AG04450 (cell line): ENCODE measurements at places on chromosomes 13 and 19.
A peak's percentile ranks its signal among the peaks of the same experiment; 100 is the strongest.

- no peak for DNase-seq
Observed at GRCh38 chr13:60969656-60970055, 446.0 kb downstream of the PCDH20 start.

- no peak for DNase-seq
Observed at GRCh38 chr19:44668985-44669764, 2.1 kb upstream of the CEACAM19 start.

GRCh38 chr19:8252922-8253589 is 43.9 kb downstream of the CERS4 start:
- DNase-seq, result peak; percentile 38

- no peak for DNase-seq
Observed at GRCh38 chr19:28862238-28862637, 350.7 kb downstream of the UQCRFS1 start.

GRCh38 chr19:55460670-55461258 is 678 bp downstream of the ISOC2 start:
- peak; percentile 48 for DNase-seq

DNA sequence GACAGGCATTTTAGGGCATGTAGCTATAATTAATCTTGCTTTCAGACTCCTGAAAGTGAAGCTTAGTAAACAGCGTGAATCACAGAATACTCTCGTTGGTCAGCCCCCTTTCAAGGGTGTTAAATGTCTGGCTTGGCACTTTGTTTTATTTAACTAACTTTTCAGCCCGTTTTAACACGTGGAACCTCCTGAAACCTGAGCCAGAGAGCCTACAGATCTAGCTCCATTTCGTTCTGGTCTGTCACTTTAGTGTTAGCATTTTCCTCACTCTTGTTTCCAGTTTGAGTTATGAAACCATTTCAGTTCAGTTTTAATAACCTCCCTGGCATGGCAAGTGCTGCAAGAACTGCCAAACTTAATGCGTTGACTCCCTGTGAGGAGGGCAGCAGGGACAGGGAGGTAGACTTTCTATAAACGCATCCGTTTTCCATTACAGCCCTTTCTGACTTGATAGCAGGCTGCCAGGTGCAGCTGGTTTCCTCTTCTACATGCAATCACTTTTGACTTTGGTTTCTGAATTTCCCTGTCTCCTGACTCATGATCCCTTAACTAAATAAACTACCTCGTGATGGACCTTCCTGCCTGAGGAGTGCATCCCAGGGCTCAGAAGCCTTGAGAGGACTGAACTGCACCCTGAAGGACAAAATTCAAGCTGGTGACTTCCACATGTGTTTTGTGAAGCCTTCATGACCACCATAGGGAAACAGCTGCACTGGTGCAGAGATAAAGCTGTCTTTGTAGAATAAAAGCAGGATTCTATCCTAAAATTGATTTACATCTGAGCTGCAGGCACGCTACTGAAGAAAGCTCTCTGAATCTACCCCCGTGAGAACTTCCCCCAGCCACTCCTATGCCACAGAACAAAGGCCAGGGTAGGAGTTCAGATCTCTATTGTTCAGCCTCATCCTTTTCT is 192.6 kb downstream of the DLEU7 start:
- DNase-seq, result peak; percentile 23

DNA sequence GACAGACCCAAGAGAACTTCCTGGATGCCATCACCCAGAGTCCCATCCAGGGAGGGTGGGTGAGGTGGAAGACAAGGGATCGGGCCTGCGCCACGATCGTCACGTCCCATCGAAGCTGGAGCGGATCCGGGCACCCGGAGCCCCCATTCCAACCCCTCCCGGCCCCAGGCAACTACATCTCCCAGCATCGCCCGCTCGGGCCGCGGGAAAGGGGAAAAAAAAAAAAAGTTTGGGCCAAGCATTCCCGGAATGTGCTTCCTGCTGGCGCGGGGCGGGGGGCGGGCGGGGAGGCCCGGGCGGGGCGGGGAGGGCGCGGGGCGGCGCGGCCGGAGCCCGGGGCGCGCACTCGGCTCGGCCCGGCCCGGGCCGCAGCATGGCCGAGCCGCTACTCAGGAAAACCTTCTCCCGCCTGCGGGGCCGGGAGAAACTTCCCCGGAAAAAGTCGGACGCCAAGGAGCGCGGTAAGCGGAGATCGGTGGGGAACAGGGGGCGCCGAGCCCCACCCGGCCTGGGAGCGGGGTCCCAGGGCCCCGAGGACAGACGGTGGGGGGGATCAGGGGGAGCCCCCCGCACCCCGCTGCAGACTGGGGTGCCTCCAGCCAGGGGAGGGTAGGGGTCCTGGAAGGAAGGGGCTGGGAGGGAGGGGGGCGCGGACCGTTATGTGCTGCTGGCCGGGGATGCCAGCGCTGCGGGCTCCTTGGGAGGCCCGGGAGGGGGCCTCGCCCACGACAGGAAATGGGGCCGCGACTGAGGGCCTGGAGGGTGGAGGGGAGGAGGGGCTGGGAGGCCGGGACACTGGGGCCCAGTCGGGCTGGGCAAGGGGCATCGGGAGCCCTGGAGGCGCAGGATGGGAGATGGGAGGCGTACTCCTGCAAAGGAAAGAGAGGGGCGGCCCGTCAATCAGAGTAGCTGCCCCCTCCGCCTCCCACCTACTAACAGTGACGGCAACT is at the start of gene SYDE1:
SYDE1 (plus strand) TSS at position 341 of the 950 bp plus-strand sequence; CDS start at position 374, 33 bp downstream.
- DNase-seq, result no peak

GRCh38 chr13:91632086-91632485 is 233.7 kb downstream of the GPC5 start:
- DNase-seq, result no peak

DNA sequence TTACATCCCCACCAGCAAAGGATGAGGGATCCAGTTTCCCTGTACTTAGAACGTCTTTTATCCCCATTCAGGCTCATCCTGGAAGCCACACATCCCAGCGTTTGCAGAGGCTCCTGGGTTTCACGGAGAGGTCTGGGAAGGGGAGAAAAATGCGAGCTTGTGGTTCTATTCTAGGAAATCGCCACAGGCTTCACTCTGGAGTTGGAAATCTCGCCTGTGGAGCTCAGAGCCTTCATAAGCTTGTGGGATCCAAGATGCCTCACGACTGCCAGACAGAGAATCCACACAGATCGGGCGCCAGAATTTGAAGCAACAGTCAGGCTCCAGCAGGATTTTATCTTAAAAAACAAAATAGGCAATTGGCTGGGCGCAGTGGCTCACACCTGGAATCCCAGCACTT is 157.9 kb downstream of the PTPRS start:
- DNase-seq, result no peak

DNA sequence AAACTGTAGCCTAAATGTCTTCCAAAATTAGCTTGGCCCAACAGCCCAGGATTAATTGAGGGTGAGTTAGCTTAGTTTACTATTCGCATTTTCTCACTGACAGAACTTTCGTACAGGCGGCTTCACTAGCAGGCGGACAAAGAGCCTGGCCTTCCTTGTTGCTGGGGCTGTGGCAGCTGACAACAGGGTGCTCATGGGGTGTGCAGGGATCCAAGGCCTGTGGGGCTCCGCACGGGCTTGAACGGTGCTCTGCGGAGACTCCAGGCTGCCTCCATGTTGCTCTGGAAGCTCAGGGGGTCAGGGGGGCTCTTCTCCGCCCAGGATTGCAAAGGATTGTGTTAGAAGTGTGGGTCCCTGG is 36.3 kb upstream of the DPRX start:
- DNase-seq, result no peak
